Effector CD8-positive, alpha-beta T cell (primary cell): ENCODE measurements at places on chromosomes 7 and 10.

DNA sequence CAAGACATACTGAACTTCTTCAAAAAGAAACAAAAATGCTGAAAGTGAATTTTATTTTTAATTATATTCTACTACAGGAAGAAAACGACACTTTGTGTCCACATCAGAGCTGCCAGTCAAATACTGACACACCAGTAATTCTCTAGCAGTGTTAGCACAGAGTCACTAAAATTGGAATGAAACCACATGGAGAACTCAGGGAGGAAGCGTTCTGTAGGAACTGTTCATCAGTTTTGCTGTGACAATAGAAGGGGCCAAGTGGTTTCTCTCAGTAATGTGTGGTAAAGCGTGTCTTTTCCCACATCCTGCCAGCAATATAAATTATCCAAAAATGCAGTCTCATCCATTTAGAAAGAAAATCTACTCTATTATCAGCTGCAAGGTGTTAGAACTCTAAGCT, 683.3 kb downstream of the GRM8 start:
- no peak for DNase-seq

GRCh38 chr7:157897681-157898080, 560.9 kb downstream of the DNAJB6 start:
- DNase-seq, result no peak

- no peak for DNase-seq
Measured at GRCh38 chr7:48421357-48421756, 250.1 kb downstream of the ABCA13 start.

- DNase-seq, result no peak
Measured at GRCh38 chr10:102593074-102593803, 51.0 kb upstream of the TRIM8 start.

GRCh38 chr7:27636326-27637006, 26.2 kb downstream of the HIBADH start:
- no peak for DNase-seq

DNA sequence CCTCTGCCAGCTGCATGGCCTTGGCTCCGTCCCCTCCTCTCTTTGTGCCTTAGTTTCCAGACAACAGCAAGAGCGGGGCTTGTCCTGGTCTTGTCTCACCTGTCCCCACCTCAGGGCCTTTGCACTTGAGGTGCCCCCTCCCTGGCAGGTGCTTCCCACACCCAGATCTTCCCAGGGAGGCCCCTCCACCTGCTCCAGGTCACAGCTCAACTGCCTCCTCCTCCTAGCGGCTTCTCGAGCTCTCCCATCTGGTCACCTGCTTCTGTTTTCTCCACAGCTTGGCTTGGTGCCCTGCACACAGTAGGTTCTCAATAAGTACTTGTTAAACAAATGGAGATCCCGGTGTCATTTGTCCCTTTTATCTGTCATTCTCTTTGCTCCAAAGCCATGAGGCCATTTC, 64.3 kb upstream of the ZNF716 start:
- no peak for DNase-seq
